ENCODE measurements at places on chromosomes 7 and 10. TPM values are rescaled to one million over a fixed set of nuclear protein-coding genes. Genes with fewer than 3 reads are reported as not detected.

GRCh38 chr10:13567030-13567429 is 19.7 kb upstream of the PRPF18 start:
- DNase-seq: no peak

- DNase-seq: no peak
Observed at GRCh38 chr10:49110684-49111319, 4.5 kb downstream of the VSTM4 start.

- DNase-seq: no peak
Observed at GRCh38 chr10:88413412-88413811, 169.7 kb downstream of the RNLS start.

DNA sequence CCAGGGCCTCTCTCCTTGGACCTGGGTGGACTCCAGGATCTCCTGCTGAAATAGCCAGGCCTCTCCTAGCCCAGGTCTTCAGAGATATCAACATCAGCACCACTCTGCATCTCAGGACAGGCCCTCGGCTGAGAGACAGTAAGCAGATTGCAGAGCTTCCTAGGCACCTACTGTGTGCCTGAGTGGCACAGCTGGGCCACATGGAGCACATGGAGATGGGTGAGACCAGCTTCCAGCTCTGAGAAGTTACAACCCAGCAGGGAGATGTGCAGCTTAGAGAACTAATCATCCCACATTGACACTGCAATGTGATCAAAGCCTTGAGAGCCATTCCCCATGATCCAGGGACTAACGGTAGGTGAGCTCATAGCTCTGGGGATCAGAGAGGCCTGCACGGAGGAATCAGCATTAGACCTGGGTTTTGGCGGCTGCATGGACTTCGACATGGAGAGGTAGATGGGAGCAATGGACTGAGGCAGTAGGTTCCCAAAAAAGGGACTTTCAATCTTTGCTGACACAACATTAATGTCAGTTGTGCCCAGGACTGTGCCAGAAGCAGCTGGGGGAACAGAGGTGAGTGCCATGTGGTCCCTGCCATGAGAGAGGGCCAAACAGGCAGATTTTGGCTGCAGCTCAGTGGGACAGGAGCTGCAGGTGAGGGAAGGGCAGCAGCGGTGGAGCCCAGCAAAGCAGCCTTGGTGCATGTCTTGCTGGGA is 76.0 kb upstream of the LEP start:
- no peak for DNase-seq

DNA sequence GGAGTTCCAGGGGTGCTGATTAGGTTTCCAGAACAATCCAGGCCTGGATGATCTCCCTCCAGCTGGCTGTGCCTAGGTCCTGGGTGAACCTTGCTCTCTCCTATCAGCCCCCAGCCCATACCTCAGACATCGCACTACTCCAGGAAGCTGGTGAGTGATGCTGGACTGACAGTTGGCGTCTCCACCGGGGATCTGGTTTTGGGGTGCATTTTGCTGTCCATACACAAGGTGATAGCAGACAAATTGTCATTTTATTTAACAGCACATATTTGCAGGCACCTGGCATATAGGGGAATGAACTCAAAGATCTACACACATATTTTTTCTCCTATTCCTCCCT is 601.2 kb downstream of the LRMDA start:
- no peak for DNase-seq

- no peak for DNase-seq
Observed at GRCh38 chr10:49319206-49319605, 20.2 kb downstream of the C10orf71 start.

DNA sequence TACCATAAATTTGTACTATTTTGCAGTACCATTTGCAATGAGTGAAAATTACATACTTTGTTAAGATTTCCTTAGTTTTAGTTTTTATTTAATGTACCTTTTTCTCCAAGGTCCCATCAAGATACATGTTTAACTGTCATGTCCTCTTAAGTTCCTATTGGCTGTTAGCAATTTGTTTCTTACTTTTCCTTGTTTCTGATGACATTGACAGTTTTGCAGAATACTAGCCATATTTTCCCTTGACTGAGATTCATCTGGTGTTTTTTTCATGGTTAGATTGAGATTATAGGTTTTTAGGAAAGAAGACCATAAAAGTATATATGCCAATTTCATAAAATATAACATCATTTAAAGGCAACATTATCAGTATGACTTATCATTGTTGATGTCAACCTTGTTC is 376.8 kb upstream of the STEAP1 start:
- DNase-seq: no peak

SPDYE11 gene
- 0.21 TPM for polyA plus RNA-seq

ZNF273 gene
- polyA plus RNA-seq: 9.4 TPM

Measured in right renal cortex interstitium (tissue), 3 donors.